ENCODE measurements at places on chromosomes 11 and 22.

GRCh38 chr11:111444040-111444439 is 65.0 kb upstream of the POU2AF1 start:
- no peak for DNase-seq

DNA sequence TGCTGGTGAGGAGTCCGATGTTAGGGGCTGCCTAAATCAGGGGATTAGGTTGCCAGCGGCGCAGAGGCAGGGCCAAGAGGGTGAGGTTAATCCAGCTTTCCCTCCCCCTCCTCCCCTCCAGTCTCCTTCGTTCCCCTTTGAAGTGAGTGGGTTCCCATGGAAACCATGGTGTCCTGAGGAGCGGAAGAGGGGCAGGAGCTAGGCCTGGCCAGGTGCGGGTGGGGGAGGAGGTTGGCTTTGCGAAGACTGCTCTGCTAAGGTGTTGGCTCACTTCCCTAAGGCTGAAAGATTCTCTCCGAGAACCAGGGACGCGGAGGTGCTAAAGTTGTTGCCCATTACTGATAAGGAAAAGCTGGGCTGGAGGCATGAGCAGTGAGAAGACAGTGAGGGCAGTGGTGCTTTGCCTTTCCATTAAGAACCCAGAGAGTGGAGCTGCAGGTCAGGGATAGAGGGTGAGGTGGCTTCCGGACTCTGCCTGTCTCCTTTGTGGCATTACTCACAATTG is 124.6 kb downstream of the FEZ1 start:
- no peak for DNase-seq

DNA sequence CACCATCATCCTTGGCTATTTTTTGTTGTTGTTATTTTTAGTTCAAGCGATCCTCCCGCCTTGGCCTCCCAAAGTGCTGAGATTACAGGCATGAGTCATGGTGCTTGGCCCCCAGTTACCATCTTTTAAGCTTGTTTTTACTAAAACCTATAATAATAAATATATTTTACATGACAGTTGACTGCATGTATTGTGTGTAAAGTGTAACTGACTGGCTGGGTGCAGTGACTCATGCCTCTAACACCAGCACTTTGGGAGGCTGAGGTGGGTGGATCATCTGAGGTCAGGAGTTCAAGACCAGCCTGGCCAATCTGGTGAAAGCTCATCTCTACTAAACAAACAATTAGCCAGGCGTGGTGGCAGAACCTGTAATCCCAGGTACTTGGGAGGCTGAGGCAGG is 386.2 kb downstream of the TENM4 start:
- DNase-seq, result no peak

DNA sequence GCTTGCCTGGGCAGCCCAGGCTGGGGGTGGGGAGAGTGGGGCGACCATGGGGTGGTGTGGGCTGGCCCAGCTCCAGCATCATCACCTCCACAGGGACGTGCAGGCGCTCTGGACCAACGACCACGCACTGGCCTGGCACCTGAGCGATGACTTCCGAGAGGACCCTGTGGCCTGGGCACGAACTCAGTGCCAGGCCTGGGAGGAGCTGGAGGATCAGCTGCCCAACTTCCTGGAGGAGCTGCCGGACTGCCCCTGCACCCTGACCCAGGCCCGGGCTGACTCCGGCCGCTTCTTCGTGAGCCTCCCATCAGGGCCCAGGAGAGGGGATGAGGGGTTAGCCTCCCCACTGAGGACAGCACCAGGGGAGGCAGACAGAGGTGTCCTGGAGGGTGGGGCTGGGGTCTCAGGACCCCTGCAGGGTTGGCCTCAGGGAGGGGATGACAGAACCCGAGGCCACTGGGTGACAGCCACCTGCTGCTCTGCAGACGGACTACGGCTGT is 3.8 kb downstream of the SUSD2 start:
- DNase-seq, result no peak

GRCh38 chr11:123185326-123185725 is 9.7 kb downstream of the CLMP start:
- DNase-seq, result no peak

- DNase-seq, result no peak
These were observed 913.0 kb upstream of the CNTN5 start for GRCh38 chr11:98107736-98108135.

GRCh38 chr11:1852877-1853276 is at the start of gene LSP1:
Gene LSP1 (plus strand): TSS chr11:1853084. CDS start chr11:1853145, 61 bp downstream.
- peak; percentile 63 for DNase-seq

GRCh38 chr22:47287516-47287915 is 525.1 kb downstream of the TBC1D22A start:
- DNase-seq, result no peak

DNA sequence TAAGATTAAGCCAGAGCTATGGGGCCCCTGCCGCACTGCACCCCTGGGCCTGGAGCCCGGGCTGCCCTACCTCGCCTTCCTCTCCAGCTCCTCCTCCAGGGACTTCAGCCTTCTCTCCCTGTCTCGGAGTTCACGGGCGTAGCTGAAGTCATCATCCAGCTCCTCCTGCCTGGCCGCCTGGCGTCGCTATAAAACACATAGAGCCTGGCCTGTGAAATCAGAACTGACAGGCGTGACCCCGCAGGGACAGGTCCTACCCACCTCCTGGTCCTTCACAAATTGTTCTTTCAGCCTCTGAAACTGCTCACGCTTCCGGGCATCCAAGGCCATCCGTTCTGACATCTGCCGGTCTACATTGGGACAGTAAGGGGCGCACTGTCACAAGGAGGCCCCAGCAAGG is 20.8 kb downstream of the TUBGCP6 start:
- no peak for DNase-seq

DNA sequence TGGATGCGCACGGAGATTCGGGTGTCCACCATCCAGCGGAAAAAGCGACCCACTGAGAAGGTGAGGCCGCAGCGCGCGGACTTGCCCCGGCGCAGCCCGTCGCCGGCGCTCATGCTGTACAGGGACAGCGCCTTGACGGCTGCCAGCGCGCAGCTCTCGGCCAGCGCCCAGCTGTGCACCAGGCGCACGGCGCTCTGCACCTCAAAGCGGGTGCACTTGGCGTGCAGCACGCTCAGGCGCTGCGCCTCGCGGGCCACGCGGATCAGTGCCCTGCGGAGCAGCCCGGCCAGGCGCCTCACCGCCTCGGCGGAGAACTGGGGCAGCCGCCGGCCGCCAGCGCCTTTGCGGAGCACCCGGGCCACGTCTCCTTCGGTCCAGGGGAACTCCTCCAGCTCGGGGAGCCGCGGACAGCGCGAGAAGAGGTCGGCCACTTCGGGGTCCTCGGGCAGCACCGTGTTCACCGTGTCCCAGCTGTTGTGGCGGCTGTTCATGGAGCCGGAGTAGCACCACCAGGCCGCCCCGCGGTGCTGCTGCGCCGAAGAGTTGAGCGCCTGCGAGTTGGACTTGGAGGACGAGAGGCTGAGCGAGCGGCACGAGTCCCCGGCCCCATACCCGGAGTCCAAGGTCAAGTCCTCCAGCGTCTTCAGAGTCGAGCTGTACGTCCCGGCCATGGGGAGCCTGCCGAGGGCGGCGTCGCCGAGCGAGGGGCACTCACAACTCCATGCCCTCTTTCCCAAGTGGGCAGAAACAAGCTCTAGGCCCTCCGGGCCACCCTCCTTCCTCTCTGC is 703 bp downstream of the ABTB2 start:
- no peak for DNase-seq

GRCh38 chr22:33888821-33889220 is 31.5 kb downstream of the LARGE1 start:
- no peak for DNase-seq

- DNase-seq, result no peak
These were observed 839 bp downstream of the STX5 start for GRCh38 chr11:62830904-62831519.

DNA sequence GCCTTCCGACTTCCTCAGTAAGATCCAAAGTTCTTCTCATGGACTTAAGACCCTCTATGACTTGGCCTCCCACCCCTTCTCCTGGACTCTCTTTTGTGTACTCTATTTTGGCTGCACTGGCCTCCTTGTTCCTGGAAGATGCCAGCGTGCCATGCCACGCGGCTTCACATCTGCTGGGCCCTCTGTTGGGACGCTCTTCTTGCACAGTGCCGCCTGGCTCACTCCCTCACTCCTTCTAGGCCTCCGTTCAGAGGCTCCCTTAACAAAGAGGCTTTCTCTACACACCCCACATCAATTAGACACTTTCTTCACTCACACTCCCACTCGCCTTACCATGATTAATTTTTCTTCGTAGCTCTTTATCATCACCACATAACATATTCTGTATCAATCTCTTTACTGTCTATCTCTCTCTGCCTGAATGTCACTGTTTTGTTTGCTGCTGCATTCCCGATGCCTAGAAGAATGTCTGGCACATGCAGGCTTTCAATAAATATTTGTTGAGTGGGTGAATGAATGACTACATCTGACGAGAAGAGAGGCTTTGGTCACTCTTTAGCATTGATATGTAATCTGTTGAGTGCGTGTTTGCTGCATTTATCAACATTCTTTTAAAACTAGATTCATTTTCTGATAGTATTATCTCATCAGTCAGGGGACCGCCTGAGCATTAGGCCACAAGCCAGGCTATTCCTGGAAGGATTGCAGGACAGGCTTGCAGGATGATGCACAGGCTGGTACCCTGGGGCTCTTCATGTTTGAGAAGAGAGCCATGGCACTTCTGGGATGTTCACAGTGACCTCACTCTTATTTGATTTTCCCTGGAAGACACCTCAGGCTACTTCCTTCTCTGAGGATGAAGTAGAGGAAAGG is 60.6 kb upstream of the AMPD3 start:
- no peak for DNase-seq

GRCh38 chr22:44130076-44130711 is 50.5 kb upstream of the PARVG start:
- DNase-seq, result no peak

DNA sequence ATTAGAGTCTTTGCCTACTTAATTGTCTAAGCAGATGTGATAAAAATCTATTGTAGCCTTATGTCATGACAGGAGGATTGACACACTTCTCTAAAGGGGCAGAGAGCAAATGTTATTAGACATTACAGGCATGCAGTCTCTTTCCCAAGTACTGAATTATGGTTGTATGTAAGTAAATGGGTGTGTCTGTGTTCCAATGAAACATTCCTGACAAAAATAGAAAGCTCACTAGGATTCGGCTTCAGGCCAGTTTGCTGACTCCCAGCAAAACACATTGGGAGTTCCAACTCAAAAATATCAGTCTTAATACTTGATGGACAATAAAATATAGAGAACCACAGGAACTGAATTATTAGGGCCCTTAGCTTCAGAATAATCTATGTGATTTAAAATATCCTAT is 1480.4 kb downstream of the FAM181B start:
- no peak for DNase-seq

- DNase-seq, result no peak
These were observed 11.0 kb downstream of the PTPRJ start for GRCh38 chr11:47991266-47991830.

DNA sequence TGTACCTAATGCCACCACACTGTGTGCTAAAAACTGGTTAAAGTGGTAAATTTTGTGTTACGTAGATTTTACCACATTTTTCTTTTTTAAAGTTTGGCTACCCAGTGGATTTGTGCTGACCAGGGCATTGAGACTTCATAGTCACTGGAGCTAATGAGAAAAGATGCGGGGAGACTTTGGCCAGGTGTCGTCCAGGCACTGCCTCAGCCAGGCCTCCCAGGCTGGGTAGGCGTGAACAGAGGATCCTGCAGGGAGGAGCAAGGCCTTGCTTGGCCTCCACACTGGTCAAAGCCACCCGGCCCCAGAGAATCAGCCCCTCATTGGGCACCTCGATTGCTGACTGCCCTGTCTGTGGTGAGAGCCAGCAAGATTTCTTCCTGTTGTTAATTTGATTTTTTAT is 13.4 kb upstream of the MGAT3 start:
- DNase-seq, result no peak

GRCh38 chr11:45590743-45591142 is 74.7 kb downstream of the CHST1 start:
- no peak for DNase-seq

DNA sequence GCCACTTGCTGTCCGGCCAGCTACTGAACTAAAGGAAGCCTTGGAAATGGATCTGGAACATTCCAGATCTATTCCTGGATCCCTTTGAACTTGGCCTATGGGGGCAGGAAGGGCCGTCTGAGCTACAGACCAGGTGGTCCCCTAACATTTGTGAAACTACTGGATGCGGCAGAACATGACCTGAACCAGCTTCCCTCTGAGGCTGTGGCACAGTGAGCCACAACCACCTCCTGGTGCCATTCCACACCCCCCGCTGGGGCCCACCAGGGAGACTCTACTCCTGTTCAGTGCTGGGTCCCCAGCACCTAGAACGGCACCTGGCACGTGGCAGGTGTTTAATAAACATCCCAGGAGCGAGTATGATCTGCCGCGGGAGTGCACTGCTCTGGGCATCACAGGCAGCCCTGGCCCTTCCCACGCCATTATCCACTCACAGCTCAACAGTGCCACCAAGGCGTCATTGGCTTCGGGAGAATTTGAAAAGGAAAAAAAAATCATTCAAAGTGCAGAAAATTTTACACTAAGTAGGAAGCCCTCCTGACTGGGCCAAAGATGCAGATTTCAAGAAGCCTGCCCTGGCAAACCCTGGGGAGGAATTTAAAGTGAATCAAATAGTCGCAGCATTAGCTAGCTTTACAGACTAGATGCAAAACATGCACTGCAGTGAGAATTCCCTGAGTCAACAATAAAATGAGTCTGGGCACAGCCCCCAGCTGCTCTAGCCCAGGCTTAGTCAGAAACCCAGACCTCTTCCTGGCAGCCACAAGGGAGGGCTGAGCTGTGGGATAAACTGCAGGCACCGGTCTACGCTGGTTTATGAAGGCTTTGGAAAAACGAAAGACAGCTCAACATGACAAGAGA is 14.3 kb upstream of the EFCAB6 start:
- DNase-seq, result no peak

GRCh38 chr11:60835534-60835846 is 6.4 kb upstream of the CCDC86 start:
- no peak for DNase-seq

DNA sequence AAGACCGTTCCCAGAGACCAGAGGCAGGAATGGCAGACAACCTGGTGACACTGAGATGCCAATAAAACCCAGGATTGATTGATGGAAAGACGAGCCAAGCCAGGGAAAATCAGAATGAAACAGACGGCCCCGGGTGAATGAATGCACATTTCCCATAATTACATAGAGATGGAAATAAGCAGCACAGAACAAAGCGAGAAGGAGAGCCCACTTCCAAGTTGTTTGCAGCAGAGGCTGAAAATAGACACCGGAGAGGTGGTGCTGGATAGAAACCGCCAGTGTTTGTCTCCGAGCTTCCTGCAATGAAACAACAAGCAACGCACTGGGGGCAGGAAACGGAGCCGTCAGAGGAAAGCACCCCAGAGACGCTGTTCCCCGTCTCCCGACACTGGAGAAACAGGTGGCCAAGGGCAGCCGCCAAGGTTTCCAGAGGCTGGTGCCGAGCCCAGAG is 406.8 kb downstream of the SHANK2 start:
- DNase-seq, result no peak
